Tibial nerve (tissue), 4 donors: ENCODE measurements at places on chromosomes 1 and 21. TPM values are rescaled to one million over a fixed set of nuclear protein-coding genes. Genes with fewer than 3 reads are reported as not detected.

NLRP3 gene
- 3.7 TPM for total RNA-seq

GRCh38 chr1:204356997-204357396, 2.7 kb downstream of the PLEKHA6 start:
- no peak for DNase-seq

DNA sequence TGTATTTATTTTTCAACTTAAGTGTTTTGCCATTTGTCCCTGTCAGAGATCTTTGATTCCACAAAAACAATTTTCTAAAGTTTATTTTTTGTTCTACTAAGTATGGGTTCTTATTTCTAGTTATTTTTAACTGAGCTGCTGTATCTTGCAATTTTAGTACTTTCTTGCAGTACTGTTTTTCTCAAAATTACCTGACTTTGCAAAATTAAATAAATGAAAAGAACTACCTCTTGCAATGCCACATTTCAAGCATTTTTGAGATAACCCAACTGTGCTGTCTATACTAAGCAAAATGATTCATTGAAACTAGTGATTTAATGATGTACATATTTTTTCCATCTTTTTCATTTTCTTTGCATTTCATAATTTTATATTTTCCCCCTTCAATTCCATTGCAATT, 71.5 kb upstream of the ADGRL2 start:
- no peak for DNase-seq

GRCh38 chr1:46619656-46620258, 3.1 kb upstream of the MOB3C start:
- no peak for DNase-seq

AMIGO1 gene
- total RNA-seq = 8.4 TPM

DNA sequence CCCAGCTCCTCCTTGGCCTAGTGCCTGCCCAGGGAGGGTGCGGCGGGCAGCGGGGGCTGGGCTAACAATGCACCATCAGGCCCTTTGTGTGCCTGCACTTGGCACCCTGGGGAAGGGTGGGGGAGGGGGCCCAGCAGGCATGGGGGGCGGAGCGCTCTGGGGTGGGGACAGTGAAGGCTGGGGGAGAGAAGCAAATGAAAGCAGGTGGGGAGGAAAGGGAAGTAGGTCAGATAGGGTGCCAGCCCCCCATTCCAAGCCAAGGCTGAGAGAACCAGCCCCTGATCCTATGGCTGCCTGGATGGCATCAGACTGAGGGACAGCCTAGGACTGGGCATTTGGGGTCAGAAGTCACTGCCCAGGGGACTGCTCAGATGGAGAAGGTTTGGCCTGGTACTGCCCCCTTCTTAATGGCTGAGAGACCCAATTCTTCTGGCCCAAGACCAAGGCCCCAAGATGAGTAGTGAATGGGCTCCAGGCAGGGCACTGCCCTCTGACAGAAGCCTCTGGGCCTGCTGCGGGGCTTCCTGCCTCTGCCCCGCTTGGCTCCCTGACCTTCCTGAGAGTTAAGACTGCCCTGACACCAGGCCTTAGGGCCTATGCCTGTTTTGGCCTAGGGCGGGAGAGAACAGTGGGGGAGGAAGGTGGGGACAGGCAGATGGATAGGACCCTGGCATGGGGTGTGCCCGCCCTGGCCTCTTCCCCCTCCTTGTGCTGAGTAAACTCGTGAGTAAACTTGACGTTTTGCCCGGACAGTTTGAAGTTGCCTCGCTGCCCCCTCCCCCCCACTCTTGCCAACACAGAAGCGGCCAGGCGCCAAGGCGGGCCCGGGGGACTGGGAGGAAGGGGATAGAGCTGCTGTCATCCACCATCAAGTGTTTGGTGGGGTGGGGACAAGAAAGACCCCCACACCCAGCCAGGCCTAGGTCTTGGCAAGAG, 2.7 kb downstream of the ZBTB7B start:
- DNase-seq = peak; percentile 58

OPTC gene
- not detected for total RNA-seq

GRCh38 chr1:245086389-245086969, 68.3 kb upstream of the KIF26B start:
- DNase-seq = no peak

GRCh38 chr1:223219318-223219635, 76.2 kb upstream of the TLR5 start:
- no peak for DNase-seq

DNA sequence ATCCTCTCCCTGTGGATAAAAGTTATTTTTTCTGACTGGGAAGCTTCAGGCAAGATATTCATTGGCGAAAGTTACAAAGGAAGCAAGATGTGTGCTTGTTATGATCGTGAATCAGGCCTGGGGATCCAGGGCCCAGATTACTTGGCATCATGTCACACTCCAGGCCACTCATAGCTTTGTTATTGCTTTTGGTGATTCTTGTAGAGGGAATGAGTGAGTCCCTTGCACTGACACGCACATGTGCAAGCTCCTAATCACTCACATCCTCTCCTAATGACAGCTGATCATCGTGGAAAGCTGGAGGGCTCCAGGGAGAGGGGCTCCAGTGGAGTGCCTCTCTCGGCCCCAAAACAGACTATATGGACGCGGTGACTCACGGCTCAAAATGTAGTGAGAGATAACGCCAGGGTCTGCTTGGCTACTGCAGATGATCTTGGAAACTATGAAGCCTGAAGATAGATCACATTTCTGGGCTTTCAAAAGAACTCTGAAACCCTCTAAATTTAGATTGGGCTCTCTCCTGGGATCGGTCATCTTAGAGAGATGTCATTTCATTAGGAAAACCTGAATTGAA, 481.1 kb upstream of the USP24 start:
- DNase-seq = no peak

CYP2J2 gene
- 14.0 TPM for total RNA-seq

- no peak for DNase-seq
Measured at GRCh38 chr1:43602990-43603389, 47.0 kb upstream of the KDM4A start.

ZNF648 gene
- total RNA-seq = 0.84 TPM

DNA sequence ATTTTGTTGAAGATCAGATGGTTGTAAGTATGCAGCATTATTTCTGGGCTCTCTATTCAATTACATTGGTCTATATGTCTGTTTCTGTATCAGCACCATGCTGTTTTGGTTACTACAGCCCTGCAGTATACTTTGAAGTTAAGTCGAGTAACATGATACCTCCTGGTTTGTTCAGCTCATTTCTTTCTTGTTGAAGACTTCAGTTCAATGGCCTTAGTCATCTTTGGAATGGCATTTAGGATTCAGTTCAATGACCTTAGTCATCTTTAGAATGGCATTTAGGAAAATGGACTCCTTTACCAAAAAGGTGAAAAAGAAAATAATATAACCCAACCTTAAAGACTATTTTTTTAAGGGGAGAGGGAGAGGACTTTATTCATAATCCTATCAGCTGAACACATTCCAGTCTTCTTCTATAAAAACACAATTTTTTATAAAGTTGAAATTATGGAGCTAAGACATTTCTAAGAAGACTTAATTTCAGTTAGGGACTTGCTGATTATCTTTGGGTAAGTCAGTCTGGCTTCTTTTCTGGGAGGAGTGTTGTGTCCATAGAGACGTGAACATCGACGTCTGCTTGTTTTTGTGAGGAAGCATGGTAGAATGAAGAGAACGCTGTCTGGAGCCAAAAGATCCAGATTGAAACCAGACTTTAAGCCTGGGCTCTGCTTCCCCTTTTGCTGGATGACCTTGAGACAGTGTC, 48.3 kb downstream of the DDR2 start:
- no peak for DNase-seq

LAMC2 gene
- total RNA-seq = 11.9 TPM

PKP1 gene
- total RNA-seq = 0.39 TPM

DNA sequence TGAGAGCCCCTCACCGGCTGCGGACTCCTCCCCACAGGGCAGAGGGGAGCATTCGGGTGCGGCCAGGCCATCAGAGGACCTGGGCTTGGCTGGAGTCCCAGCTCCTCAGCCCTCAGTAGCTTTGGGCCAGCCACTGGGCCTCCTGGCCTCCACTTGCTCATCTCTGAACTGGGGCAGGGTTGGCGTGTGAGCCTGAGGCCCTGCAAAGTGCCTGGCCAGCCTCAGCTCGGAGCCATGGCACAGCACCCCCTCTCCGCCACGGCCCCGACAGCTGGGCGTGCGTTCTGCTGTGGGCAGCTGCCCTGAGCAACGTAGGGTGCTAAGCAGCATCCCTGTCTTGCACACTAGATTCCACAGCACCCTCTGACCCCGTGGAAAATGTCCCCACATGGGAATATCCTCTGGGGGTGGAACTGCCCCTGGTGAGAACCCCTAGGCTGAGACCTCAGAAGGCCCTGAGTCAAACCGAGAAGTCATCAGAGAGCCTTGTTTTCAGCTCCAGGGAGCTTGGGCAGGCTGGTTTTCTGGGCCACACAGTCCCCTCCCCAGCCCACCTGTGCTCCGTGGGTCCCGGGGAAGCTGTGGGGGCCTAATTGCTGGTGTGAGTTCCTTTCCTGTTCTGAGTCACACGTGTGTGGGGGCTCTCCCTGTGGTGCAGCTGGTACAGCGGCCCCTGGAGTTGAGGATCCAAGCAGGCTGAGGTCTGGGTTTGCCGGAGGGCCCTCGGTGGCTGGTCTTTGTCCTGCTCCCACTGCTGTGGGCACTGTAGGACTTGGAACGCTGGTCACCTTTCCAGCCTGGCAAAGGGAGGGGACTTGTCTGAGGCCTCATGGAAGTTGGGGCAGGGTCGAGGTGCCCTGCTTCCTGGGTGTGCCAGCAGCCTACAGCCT, 24.5 kb downstream of the TP73 start:
- no peak for DNase-seq

- no peak for DNase-seq
Measured at GRCh38 chr1:180539136-180539535, 19.6 kb upstream of the OVAAL start.

DNA sequence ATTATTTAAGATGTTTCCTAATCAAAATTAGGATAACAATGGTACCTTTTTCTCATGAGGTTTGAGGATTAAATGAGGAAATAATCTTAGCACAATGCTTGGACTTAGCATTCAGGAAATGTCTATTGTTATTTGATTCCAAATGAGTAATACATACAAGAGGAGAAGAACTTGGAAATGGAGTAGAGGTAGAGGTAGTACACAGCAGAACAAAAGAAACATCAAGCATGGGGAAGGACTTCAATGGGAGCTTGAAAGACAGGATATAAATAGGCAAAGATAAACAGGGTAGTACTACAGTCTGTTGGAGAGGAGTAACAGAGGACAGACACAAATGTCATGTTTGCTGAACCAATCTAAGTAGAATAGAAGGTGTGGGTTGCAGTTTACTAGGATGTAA, 59.5 kb upstream of the RGS2 start:
- no peak for DNase-seq

- DNase-seq = no peak
Measured at GRCh38 chr1:160821627-160822026, 25.7 kb downstream of the LY9 start.

ZNF593OS gene
- total RNA-seq = not detected

DNA sequence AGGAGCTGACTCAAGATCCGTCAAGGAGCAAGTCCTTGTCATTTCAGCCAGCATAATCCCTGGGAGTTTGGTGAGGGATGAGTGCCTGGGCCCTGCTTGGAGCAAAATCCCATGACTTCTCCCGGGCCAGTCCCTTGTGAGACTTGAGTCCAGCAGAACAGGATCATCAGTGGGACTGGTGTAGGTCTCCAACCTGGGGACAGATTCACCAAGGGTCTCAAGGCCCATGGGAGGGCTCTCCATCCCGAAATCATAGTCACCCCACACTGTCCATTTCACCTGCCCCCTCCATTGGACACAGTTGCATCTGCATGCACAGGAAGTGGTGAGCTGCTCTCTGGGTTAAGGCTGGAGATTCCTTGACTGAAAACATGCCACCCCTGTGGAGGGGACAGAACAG, 178.2 kb downstream of the FOXD2 start:
- DNase-seq = no peak

NUAK2 gene
- 0.60 TPM for total RNA-seq

DNA sequence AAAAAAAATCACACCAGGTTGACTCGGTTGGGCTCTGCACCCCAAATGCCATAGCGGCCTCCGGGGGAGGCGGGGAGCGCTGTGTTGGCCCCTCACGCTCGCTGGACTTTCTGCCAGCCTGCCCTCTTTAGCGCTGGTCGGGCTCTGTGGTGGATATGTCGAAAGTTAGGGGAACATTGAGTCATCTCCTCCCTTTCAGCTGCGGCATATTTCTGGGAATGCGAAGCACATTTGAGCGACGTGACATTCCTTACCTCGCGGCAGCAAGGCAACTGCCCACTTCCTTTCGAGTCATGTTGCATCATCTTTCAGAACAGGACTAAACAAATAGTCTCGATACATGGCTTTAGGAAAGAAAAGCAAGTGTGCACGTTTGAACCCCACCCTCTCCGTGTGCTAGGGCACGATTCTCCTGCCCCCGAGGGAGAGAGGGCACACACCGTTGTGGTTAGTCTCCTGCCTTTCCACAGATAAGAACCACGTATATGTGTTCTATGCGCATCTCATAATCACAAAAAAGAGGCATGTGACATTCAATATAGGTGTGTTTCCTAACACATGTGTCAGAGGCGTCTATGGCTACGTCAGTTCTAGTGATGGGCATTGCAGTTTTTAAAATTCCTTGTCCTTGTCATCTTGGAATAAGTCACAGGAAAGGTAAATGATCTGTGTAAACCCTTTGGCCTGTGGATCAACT, 105.9 kb upstream of the SLC45A1 start:
- DNase-seq = no peak

DNA sequence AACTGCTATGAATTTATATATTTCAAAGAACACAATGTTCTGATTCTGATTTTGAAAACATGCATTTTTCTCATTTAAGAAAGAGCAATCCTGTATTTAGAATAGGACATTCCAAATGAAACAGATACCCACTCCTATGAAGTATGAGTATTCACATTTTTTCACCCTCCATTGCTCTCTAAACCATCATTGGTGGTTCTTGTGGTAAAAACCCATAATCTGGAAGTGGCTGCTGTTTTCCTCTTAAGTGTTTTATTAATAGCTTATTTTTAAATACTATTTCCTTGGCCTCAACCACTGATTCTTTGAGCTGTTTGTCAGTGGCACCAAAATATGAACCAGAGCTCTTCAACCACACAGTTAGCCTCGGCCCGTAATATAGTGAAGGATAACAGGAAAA, 60.0 kb upstream of the ADAM30 start:
- DNase-seq = no peak

NIPAL3 gene
- total RNA-seq = 16.5 TPM

GRCh38 chr21:32021319-32021994, 148.6 kb downstream of the HUNK start:
- no peak for DNase-seq

CLK2 gene
- total RNA-seq = 41.0 TPM

GRCh38 chr1:29820401-29820800, 584.1 kb downstream of the PTPRU start:
- DNase-seq = no peak

LCE1A gene
- total RNA-seq = not detected

DNA sequence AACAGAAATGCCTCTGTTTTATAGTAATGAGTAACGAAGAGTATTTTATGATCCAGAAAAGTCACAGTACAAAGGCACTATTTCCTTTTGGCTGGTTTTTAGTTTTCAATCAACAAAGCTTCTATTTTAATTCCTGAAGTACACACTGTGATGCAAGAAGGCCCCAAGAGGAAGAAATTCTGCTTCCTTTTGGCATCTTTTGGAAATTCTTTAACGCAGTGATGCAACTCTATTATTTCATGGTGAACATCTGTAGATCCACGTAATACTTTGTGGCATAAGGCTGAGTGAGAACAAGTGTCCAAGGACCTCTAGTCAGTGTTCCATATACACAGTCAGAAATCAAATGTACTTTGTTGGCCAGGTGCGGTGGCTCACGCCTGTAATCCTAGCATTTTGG, 137.5 kb downstream of the TGFB2 start:
- DNase-seq = peak; percentile 50

GRCh38 chr1:208237241-208237640, 6.9 kb downstream of the PLXNA2 start:
- DNase-seq = no peak

GRCh38 chr1:171221665-171222591, 26.4 kb upstream of the FMO1 start:
- DNase-seq = no peak
